Stimulated activated CD8-positive, alpha-beta memory T cell treated with anti-CD3 and anti-CD28 coated beads, Interleukin-4, amount 100 ng/mL, for 1 hour (primary cell): ENCODE measurements at places on chromosomes 2 and 18.

DNA sequence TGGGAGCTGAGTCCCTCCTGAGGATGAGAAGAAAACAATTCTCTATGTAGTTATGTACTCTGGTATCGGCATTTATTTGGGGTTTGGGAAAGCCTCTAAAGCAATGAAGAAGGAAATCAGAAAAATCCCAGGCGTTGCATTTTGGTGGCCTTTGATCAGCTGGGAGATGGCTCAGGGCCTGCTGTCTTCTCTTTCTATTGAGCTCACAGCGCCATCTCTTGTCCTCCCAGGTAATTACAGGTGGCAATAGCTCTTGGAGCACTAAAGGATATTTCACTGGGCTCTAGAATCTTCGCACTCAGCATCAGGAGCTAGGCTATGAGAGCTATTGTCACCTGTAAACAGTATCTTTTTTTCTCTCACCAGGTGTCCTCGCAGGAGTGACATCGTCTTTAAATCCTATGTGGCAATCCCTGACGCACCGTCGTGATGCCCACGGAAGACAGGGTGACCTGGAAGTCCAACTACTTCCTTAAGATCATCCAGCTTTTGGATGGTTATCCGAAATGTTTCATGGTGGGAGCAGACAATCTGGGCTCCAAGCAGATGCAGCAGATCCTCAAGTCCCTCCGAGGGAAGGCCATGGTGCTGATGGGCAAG lies 76.1 kb upstream of the PMAIP1 start:
- no peak for DNase-seq

- no peak for DNase-seq
Measured at GRCh38 chr2:23803965-23804542, 122.9 kb downstream of the ATAD2B start.

DNA sequence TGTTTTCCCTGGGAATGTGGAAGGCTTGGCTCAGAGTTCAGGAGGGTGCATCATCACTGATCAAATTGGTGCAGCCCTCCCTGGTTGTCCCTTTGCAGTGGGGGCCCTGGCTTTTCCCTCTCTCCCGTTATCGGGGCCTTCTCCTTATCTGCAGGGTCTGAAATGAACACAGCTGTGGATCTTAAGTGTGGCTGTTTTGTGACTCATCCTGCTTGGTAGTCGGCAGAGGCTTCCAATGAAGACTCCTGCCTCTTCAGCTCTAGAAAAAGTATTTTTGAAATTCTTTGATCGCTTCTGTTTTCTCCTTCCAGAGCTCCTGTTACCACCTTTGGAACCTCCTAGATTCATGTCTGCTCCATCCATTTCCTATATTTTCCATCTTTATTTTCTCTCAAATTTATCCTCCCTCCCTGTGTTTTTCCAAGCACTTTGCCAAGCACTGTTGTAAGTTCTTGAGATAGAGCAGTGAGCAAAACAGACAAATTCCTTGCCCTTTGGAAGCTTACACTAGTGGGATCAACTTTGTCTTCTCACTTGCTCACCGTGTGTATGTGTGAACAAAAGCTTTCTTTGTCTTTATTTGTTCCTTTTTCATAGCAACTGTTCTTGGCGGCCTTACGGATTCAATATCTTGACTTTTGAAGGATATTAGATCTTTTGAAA lies 45.7 kb downstream of the RALB start:
- no peak for DNase-seq

GRCh38 chr2:241570961-241571581 lies 12.5 kb downstream of the BOK start:
- DNase-seq, result no peak

GRCh38 chr2:30763151-30763660 lies 44.0 kb downstream of the CAPN13 start:
- DNase-seq, result no peak

DNA sequence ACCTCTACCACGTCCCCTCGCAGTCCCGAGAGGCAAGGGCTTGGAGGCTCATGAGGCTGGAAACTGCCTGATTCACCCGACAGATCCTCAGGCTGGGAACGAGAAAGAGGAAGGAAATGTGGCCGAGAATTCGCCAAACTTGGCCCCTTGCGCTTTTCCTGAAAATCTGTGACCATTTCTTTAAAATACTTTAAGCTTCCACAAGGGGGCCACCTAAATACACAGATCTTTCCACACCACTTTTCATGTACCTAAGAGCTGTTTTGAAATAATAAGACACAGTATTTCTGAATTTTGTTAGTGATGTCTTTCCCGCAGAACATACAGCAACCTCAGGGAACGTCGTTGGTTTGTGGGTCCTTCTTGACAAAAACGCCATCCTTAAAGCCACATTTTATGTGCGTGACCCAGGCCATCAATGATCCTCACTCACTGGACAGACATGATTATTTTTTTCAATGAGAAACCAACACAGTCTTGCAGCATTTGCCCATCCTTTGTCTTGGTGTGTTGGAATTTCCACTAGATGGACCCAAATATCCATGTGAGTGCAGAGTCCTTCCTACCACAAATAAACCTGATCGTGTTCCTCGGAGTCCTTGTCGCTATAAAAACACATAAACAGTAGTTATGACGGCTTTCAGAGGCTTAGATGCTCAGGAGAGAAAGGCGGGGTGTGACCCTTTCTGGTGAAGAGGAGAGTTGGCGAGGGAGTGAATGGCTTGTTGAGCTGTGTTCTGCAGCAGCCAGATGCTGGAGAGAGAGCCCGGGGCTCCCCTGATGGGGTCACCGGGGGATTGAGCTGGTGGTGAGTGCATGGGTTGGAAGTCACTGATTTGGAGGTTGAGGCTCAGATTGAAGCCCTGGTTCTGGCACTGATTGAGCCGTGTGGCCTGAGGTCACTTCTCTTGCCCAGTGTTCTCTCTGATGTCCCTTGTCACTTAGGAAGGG lies 25.0 kb downstream of the DCDC2C start:
- no peak for DNase-seq

- no peak for DNase-seq
Measured at GRCh38 chr18:22207021-22207758, 37.8 kb downstream of the GATA6 start.

GRCh38 chr18:6835345-6835744 lies 105.8 kb downstream of the ARHGAP28 start:
- DNase-seq, result no peak

- no peak for DNase-seq
Measured at GRCh38 chr2:88210132-88211002, 40.2 kb downstream of the THNSL2 start.

GRCh38 chr18:13568443-13569392 lies 157.6 kb downstream of the FAM210A start:
- DNase-seq, result no peak

GRCh38 chr2:54752439-54752838 lies 29.0 kb downstream of the EML6 start:
- no peak for DNase-seq

DNA sequence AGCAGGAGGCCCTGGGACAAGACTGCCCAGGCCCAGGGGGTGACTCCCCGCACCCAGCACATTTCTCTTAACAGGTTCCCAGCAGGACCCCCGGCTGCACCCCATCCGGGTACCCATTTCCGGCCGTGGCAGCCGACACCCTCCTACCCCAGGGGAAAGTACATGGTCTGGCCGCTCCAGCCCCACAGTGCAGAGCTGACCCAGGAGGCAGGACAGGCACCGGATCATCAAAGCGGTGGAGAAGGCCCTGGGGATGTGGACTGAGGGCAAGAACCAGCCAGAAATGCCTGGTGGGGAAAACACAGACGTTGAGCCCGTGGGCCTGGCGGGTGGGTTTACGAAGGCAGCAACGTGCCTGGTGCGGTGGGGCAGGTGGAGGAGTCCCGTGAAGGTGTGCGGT lies 79.5 kb upstream of the GPC1 start:
- DNase-seq, result no peak

- no peak for DNase-seq
Measured at GRCh38 chr18:75548353-75548905, 120.9 kb upstream of the SMIM21 start.

DNA sequence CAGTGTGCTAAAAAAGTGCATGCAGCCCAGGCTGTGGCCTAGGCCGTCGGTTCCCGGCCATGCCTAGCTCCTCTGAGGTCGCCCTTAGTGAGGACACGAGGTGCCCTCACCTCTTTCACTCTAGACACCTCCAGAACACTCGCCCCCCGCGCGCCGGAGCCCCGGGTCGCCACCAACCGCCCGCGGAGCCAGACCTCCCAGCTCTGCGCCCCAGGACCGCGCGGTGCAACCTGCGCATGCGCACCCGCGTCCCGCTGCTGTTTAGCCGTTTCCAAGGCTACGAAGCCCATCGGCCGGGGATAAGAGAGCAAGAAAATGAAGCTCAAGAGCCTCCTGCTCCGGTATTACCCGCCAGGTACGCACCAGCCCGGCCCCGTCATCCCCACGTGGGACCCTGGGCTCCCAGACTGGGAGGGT lies at the start of gene DAW1:
DAW1 (plus strand) TSS at position 257 of the 417 bp plus-strand sequence; CDS start at position 316, 59 bp downstream.
- no peak for DNase-seq

DNA sequence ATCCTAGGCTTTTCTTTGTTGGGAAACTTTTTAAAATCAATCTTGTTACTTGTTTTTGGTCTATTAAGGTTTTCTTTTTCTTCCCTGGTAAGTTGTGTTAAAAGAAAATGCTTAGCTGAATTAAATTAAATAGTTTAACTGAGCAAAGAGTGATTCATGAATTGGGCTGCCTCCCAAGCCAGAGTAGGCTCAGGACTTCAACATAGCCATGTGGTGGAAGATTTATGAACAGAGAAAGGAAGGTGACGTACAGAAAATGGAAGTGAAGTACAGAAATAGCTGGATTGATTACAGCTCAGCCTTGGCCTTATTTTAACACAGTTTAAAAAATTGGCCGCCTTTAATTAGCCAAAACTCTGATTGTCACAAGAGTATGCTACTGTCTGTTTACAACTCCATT lies 27.9 kb upstream of the GALNT5 start:
- no peak for DNase-seq

GRCh38 chr2:182241936-182242335 lies 184.9 kb downstream of the PDE1A start:
- no peak for DNase-seq

DNA sequence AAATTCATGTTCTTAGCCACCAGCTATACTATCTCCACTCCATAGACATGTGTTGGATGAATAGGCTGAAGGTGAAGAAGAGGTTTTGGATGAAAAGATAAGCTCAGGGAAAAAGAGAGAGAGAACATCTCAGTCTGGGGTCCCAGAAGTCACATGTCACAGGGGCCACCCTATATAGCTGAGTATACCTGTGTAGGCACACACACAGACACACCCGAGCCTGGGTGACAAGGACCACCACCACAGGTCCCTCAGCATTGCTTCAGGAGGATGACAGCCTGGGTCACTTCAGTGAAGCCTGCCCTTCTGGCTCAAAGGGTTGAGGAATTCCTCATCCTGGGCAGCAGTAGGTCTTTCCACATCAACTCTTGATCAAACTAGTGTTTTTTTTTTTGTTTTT lies 56.2 kb downstream of the POLR1A start:
- DNase-seq, result no peak

GRCh38 chr2:130827502-130828251 lies 9.0 kb upstream of the ARHGEF4 start:
- DNase-seq, result no peak

DNA sequence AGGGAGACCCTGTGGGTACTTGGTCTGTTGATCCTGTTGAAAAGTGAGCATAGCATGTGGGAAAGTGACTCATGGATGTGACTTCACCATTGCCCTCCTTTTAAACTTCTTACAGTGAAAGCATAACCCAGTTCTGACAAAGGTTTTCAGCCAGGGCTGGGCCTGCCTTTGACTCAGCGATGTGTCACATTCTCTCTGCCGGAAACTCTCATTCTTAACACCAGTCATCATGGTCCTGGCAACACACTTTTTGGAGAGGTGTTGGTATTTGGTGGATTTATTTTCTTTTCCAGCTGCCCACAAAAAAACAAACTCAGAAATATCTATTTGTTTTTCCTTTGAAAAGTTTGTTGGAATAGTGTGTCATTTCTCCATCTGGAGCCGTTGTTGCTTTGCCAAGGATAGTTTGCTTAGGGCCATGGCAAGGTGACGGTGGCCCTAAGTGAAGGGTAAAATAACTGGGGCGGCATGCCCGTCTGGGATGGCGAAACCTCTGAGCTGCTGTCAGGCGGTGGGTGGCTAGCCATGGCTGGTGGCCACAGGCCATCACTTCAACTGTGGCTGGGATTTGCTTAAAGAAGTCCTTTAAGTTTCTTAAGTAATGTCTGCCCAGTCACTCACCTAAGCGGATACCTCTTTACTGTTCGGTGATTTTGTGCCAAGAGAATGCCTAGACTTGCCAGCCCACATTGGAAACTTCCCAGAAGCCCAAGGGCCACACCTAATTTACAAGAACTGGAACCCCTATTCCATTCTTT lies 123.3 kb downstream of the LTBP1 start:
- no peak for DNase-seq

DNA sequence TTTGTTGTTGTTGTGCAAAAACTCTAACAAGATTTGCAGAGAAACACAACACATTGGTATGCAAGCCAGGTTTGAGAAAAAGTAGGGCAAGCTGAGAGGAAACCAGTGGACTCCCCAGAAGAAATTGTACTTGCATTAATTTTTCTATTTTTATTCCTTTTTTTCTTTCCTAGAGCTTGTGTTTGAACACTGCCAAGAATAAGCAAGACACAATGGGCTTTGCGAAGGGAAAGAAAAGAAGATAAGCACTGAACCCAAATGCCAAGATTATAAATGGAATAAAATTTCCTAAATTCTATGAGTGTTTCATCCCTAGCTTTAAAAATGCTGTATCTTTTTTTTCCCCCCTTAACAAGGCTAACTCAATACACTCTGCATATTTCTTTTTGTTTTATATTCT lies 17.0 kb upstream of the CYTIP start:
- no peak for DNase-seq

DNA sequence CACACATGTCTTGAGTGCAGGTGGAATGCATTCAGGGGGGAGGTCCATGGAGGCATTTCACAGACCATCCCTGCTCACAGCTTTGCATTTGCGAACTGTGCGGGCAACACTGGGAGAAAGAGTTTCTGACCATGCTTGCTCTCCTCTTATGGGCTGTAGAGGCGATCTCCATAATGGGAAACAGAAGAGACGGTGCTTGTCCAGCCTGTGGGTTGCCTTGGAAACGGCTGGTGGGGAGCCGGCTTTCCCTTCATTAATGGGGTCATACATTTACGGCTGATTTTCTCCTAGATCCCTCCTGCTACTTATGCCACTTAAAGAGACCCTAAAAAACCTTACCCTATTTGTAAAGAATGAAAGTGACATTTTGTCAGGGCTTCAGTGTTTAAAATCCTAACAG lies 147.4 kb downstream of the SOX11 start:
- DNase-seq, result no peak
